ENCODE measurements at places on chromosomes 7 and 10. TPM values are rescaled to one million over a fixed set of nuclear protein-coding genes. Genes with fewer than 3 reads are reported as not detected.

DNA sequence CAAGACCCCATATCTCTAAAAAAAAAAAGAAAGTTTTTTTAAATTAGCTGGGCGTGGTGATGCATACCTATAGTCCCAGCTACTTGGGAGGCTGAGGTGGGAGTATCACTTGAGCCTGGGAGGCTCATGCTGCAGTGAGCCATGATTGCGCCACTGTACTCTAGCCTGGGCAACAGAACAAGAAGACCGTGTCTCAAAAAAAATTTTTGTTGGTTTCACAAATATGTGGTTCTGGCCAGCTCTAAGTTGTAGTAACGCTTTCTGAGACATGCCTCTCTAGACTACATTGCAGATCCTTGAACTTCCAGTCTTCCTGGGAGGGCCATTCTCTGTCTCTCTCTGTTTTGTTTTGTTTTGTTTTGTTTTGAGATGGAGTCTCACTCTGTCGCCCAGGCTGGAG, 24.6 kb upstream of the RHBDD2 start:
- no peak for DNase-seq

Gene ASZ1
- not detected for total RNA-seq

GRCh38 chr7:106777674-106778299, 87.3 kb upstream of the PIK3CG start:
- DNase-seq, result no peak

GRCh38 chr7:148973256-148973655, 55.0 kb downstream of the PDIA4 start:
- no peak for DNase-seq

Gene LIPF
- not detected for total RNA-seq

DNA sequence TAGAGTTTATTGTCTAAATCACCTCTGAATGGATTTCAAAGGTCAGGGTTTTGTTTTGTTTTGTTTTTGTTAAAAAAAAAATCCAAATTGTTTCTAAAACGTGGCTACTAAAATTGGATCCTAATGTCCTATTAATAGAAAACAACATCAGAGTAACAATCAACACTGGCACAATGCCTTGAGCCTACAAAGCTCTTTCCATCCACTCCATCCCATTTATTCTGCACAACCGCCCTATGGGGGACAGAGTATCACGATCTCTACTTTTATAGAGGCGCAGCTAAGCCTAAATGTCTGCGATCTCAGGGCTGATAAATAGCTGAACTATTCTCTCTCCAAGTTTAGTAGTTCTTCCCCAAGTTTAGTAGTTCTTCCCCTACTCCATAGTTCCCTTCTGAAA, 78.8 kb downstream of the FGFR2 start:
- no peak for DNase-seq

Gene CAMK2G
- total RNA-seq, result 12.7 TPM

All from cardiac septum (tissue), 1 donor.